SW 1271 (cell line): ENCODE measurements at places on chromosomes 11 and 22.

GRCh38 chr11:69788956-69789355 lies 13.8 kb upstream of the FGF4 start:
- no peak for DNase-seq

- DNase-seq: no peak
Observed at GRCh38 chr11:28384418-28384817, 276.2 kb downstream of the METTL15 start.

- no peak for DNase-seq
Observed at GRCh38 chr22:17903564-17904295, 120.6 kb downstream of the MICAL3 start.

- no peak for DNase-seq
Observed at GRCh38 chr11:34266090-34266912, 91.5 kb downstream of the ABTB2 start.

GRCh38 chr11:125093502-125093901 lies 17.9 kb downstream of the TMEM218 start:
- no peak for DNase-seq

DNA sequence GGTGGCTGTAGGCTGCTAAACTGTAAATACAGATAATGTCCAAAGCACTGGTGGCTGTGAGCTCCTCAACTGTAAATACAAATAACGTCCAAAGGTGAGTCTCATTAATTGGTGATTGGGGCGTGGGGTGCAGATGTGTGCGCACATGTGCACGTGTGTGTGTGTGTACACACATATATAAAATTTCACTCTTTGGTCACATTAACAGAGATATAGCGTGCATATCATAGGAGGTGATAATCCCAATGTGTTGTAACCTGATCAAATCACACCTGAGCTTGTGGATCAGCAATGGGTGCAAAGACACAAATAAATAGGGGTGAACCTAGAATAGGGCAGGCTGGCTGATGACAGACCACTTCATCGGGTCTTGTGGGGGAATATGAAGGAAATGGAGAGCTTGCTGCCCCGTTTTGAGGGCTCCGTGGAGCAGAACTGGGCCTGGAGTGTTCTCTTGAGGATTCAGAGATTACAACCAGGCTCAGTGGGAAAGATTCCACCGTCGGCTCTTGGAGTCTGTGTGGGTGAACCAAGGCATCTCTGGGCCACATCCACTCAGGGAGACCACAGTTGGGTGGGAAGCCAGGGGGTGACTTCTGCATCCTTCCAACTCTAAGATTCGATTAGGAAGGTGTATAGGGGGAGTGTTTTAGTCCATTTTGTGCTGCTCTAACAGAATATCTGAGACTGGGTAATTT lies 24.9 kb upstream of the OSBPL5 start:
- no peak for DNase-seq

DNA sequence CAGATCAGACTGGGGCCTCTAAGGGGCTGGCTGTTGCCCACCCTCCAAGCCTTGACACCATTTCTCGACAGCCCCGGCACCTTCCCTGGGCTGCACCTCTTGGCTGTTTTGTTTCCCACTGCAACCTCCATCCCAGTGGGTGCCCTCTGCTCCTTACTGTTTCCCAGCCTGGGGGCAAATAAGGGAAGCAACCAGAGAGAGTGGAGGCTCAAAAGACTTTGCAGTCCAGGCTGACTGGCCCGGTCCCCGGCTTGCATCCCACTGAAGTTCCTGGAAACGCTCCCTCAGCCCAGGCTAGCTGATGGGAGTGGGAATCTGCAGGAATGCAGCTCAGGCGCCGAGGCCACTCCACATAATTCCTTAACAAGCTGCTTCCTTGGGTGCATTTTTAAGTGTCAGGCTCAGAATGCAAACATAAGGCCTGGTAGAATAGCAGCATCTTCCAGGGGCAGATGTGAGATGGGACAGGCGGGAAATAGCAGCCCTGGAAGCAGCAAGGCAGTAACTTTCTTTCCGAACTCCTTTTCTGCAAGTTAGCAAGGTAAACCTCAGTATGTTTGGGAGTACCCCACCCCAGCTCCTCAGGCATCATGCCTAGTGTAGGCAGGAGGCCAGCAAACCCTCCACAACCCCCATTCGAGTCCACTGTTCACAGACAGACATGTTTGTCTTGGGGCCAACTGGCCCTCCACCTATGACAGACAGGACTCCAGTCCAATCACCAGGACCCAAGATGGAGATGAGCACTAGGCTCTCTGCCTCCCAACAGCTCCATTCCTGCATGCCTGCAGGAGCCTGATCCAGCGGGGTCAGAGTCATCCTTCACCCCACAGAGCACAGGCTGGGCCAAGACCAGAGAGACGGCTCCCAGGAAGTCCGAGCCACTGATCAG lies 39.3 kb downstream of the RPL27A start:
- DNase-seq: no peak

DNA sequence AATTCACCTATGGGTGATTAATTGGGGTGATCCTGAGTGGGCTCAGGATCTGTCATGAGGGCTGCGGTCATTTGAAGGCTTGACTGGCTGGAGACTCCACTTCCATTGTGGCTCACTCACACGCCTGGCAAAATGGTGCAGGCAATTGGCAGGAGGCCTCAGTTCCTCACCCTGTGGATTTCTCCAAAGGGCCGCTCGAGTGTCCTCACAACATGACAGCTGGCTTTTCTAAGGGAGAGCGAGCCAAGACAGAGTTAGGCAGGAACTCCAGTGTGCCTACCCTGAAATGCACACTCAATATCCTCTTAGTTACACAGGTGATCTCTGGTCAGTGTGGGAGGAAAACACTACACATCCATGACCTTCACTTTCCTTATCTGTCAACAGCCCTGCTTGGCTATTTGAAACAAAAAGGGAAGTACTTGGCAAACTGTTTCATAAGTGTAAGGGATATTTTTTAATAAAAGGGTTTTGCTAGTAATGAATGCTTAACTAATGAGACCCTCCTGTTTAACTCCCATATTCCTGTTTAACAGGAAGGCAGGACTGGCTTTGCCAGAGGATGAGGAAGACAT lies 25.7 kb downstream of the OSBP2 start:
- no peak for DNase-seq

DNA sequence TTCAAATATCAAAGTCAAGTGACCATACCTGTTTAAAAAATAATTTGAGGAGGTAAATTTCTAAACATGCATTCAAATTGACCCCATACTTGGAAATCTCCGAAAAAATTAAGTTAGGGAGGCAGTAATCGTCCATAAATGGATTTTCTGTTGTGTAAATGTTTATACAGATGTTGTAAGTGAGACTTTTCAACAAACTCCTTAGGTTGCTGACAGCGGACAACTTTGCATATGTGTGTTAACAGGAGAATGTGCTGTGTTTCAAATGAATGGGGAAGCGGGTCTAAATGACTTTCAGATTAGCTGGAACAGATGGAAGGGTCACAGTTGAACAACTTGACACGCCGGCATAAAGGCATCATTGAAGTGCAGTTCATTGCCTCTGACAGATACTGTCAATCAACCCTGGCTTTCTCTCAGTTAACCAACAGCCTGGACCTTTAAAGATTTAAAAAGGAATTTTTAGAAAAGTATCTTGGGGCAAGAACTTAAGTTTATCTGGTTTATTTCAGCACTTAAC lies 98.2 kb upstream of the DBX1 start:
- no peak for DNase-seq

- no peak for DNase-seq
Observed at GRCh38 chr22:29584975-29585374, 4.1 kb upstream of the NIPSNAP1 start.

DNA sequence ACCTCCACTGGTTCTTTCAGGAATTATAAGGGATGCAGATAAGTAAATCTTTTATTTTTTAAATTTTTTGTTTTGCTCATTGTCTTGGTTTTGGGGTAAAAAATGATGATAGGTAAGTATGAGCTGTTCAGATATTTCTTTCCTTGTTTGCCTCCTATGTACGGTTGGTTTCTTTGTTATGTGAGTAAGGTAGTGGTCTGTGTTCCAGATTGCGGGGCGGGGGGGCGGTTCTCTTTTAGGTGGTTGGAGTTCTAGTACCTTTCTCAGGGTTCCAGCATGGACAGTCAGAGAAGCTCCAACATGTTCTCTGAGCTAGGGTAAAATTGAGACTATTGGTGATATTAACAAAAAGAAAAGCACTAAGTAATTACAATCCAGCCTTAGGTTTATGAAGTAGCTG lies 2.4 kb downstream of the CTNND1 start:
- no peak for DNase-seq

DNA sequence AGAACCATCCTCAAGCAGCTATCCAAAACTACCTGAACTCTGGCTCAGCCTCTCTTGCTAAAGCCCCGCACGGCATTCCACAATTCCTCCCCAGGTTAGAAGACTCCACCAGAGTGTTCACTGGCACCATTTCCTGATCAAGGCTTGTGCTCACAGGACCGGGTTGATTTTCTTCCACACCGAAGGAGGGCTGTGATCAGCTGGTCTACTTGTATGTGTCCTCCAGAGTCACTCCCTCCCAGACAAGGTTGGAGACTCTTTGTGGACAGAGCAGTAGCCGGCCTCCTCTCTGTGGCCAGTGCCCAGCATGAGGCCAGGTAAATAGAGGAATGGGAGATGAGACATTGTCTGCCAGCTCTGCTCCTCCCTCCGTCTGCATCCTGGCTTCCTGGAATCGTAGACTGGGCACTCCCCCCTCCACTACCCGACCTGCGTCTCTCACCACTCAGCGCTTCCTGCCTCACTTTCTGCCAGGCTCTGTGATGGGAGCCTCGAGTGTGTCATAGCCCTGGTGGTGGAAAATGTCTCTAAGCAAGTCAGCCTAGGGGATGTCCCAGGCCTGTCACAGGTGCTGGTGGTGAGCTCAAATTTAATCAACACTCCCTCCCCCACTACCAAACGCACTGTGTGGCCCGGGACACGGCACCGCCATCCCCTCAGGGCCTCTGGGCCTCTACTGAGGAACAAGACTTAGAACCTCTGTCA lies 12.5 kb upstream of the TMPRSS6 start:
- DNase-seq: peak; percentile 42

GRCh38 chr22:49827271-49827852 lies 311 bp downstream of the BRD1 start:
- no peak for DNase-seq

DNA sequence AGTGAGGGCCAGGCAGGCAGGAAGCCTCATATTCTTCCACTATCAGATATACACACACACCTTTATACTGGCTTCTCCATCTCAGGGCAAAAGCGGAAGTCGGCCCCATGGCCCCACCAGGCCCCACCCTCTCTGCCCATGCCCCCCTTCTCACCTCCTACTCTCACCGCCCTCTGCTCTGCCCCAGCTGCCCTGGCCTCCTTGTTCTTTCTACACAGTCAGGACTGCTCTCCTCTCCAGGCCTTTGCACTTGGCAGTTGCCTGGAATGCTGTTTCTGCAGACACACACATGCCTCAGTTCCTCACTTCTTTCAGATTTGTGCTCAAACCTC lies 25.3 kb downstream of the OTOG start:
- DNase-seq: no peak

GRCh38 chr11:72653649-72654048 lies 20.6 kb downstream of the PDE2A start:
- no peak for DNase-seq

- no peak for DNase-seq
Observed at GRCh38 chr22:50445880-50446707, 28.7 kb downstream of the SBF1 start.

DNA sequence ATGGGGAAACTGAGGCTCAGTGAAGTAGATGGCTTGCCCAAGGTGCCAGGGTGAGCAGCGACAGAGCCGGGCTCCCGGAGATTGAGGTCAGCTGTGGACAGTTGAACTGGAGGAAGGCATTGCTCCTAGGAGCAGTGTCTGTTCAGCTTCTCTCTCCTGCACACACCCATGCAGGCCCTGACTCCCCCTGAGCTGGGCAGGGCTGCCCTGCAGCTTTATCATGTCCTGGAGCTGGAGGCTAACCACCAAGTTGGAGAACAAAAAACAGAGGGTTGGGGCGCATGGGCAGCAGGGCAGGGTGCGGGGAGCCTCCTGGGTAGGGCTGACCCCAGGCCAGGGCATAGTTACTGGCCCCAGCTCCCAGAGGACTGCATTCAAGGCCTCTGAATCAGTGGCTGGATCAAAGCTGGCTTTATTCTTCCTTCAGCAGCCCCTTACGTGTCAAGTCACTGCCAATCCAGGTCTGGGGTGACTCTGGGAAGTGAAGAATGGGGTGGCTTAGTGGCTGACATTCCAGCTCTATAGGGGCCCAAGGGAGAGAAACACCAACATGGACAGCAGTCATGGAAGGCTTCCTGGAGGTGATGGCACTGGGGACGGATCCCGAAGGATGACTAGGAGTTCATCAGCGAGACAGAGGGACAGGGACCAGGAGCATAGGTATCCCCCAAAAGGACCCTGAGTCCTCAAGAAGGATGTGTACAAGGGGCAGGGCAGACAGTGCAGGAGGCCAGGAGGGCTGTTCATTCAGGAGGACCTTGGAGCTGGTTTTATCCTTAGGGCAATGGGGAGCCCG lies 83.8 kb downstream of the CACNA1I start:
- no peak for DNase-seq

DNA sequence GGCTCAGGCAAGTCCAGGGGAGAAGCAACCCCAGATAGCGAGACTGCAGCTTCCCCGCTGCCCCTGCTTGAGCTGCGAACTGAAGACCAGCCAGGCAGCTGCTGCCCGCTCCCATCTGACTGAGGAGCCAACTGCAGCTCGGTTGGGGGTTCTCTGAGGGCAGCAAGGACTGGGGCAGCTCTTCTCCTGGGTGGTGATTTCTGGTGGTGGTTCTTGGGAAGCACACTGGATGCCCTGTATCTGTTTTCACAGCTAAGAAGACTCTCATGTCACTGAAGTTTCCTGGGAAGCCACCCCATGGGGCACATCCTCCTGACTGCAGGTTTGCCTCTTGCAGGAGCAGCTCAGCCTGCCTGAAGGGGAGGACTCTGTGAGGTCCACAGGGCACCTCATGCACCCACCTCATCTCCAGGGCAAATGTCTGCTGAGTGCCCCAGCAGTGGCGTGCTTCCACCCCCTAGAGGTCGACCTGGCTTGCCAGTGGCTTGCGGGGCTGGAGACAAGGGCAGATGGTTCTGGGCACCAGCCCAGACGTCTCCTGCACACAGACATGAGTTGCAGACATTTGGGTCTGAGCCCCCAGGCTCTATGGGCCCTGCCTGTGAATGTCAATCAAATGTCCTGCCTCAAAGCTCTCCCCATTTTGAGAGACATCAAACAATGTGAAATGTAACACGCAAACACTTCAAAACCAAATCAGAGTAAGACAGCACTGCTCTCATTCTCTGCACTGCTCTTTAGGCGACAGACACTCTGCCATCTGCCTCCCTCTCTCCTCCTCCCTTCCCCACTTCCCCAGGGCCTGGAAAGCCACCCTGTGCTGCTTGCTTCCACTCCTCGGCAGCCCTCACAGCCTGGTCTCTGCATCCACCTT lies 800.9 kb downstream of the BRD1 start:
- no peak for DNase-seq

DNA sequence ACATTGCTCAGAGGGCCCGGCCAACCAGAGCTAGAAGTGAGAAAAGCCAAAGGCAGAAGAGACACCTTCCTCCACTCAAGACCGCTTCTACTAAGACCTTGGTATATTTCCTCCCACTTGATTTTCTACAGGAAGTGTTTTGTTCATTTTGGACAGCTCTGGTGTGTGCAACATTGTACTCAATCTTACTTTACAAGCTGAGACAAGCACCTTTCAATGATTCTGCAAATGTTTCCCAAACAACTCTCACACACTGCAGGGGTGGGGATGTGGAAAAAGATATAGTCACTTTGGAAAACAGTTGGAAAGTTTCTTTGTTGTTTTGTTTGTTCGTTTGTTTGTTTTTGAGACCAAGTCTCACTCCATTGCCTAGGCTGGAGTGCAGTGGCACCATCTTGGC lies 15.7 kb downstream of the MYO18B start:
- no peak for DNase-seq
